ENCODE measurements at places on chromosomes 11 and 22.

DNA sequence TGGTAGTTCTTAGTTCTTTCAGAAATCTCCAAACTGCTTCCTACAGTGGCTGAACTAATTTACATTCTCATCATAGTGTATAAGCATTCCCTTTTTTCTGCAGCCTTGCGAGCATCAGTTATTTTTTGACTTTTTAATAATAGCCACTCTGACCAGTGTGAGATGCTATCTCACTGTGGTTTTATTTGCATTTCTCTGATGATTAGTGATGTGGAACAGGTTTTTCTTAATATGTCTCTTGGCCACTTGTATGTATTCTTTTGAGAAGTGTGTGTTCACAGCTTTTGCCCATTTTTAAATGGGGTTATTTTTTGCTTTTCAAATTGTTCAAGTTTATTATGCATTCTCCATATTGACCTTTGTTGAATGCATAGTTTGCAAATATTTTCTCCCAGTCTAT lies 459.3 kb downstream of the NTM start:
- no peak for DNase-seq

DNA sequence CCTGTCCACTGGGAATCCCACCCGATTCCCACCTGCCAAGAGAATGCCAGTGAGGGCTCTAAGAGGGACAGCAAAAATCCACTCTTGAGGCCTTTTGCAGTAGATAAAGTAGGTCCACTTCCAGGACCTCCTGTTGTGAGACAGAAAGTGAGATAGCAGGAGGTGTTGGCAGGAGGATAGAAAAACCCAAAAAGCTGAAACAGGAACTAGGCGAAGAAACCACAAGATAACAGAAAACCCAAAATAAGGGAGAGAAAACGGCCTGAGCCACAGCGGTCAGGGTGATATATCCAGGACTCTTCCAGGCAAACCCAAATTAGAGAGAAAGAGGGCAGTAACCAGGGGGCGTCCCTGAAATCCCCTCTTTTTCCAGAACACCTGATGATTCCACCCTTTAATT lies 79.7 kb upstream of the LINC01488 start:
- DNase-seq: no peak

- no peak for DNase-seq
Observed at GRCh38 chr11:18699848-18700261, 1.3 kb downstream of the TMEM86A start.

DNA sequence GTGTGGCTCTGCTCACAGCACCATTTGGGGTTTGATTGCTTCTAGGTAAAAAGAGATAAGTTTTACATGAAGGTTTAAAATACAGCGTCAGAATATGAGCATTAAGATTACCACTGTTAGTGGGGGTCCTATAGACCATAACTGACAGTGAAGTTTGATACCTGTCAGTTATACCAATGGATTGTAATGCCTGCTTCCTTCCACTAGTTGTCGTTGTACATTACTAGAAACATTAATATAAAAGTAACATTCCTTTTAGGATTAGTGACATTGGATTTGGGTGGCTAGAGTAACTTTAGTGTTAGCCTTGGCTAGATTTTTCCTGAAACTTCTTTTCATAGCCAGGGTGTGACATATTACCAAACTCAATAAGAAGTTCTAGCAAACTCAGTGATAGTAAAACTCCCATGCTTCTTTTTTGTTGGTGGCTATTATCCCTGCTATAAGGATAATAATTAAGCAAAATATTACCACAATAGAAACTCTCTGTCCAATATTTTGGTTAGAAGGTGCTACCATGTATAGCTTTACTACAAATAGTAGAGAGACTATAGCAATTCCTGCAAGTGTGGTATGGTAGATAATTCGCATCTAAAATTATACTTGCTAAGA lies 57.1 kb downstream of the FAM181B start:
- no peak for DNase-seq

DNA sequence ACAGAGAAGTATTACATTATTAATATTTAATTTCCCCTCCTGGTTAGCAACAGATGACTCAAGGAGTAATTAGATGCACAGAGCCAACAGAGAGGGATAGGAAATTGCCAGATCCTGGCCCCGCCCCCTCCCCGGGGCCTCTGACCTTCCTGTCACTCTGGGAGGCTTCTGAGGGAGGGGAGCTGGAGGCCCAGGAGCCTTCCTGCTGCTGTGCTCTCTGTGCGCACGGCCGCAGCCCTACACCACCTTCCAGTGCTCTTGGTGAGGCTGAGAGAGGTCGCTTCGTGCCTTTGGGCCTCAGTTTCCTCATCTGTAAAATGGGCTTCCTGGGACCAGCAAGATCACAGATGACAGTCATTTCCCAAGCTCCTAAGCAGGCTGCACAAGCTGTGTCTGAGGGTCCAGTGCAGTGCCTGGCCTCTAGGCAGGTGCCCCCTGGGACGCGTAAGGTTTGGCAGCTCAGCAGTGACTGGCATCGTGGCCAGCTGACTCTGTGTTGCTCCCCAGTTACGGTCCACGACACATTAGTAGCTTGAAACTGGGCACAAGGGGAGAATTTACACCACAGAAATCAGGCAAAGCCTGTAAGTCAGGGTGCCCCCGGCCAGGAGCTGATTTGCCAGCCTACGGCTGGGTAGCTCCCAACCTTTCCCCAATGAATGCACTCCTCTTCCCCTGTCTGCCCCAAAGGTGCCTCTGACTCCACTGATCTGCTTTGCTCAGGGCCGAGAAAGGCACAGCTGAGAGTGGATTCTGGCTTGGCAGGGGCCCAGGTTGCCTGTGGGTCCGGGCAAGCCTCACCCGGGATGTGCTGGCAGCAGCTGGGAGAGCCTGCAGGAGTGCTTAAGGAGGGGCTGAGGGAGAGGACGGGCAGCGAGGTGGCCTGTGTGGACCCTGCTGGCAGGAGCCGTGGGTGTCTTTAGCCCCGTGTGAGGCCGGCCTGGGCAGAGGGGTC lies 2.3 kb downstream of the ADORA2A start:
- DNase-seq: no peak

DNA sequence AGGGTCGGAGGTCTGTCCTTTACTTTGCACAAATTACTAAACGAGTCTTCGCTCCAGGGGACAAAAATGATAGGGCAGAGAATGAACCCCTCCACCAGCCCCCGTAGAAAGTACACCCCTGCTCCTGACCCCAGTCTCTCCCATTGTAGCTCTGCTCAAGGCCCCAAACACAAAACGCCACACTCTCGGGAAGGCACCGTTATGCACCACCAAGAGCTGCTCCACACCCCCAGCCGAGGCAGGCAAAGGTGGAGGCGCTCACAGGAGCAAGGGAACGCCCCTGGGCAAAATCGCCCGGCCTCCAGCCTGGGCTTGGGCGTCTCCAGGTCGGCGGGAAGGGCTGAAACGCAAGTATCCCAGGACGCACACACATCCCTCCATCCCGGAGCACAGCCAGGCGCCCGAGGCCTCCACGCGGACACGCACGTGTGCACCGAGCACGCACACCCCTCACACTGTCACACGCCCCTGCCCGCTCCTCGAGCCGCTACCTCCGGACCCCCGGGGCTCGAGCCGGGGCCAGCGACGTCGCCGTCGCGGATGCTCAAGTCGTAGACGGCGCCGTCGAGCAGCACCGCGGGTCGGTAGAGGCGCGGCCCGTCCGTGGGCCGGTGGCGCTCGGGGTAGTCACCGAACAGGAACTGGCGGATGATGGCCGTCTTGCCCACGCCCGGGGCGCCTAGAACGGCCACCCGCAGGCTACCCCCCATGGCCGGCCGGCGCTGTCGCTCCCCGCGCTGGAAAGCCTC lies 786 bp downstream of the RASL10A start:
- DNase-seq: no peak

DNA sequence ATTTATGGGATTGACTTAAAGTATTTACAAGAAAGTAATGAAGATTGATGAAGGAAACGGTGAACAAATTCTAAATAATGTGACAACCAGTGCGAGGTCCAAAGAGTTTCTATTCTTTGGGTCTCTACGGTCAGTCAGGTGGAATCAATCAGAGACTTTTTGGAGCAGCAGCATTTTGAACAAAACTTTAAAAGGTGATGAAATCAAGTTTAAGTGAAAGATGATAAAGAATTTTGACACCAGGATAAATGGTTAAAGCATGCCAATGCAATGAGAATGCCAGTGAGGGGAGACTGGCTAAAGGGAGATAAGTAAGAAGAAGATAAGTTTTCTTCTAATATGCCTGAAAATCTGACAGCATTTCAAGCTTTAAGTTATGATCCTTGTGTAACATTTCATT lies 67.9 kb downstream of the DCUN1D5 start:
- DNase-seq: no peak

DNA sequence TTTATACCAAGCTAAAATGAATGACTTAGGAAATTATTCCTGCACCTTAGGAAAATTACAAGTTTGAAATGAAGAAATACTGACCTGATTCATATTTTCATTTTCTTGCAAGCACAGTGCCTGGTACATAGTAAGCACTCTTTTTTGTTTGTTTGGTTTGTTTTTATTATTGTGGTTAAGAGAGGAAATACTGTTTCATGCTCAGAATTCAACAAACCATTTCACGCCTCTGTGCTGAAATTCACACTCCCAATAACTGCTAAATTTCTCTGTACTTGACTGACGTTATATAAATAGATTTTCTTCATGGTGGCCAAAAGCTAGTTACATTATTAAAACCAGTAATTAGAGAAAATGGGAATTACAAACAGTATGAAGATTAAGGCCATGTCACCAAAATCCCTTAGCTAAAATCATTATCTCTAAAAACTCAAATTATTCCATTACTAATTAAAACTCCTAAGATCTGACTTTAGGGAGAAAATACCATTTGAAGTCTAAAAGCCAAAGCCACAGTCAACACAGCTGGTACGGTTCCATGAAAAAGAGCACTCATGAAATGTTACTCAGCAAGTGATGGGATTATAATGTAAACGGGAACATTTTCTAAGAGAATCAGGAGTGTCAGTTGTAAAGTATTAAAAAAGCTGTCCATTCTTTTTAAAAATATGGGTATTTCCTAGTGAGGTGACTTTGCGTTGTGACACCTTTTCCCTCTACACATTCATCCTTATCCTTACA lies 77.8 kb upstream of the DDI1 start:
- no peak for DNase-seq

Measured in NCI-H2029 treated with DMSO at 0.1 percent for 48 hours (cell line).